Ovary (tissue), 10 donors: ENCODE measurements at places on chromosomes 16 and 17. TPM values are rescaled to one million over a fixed set of nuclear protein-coding genes. Genes with fewer than 3 reads are reported as not detected.

DNA sequence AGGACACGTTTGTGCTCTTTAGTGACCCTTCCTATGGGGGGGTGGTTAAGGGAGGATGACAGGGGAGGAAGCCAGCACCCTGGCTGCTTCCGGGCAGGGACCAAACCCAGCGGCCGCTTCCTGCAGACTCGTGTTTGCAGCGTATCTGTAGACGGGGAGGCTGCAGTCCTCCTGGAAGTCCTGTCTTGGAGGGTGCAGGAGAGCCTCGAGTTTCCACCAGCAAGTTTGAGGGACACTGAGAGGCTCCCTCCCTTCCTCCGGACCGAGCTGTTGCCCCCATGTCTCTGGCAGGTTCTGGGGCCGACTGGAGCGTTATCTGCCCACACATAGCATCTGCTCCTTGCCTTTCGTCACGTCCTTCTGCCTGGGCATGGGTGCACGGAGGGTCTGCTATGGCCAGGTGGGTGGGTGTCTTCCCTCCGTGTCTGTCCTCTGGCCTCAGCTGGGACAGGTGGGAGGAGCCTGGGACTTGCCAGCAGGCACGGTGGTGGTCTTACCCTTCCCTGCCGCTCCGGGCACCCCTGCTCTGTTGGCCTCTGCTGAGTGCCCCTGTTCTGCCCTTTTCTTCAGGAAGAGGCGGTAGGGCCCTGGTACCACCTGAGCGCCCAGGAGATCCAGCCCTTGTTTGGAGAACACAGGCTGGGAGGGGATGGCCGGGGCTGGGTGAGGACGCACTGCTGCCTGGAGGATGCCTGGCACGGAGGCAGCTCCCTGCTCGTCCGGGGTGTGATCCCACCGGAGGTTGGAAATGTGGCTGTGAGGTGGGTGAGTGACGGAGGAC is 8.8 kb downstream of the ENGASE start:
- H3K4me3 ChIP-seq, result no peak overlapping the region
- no peaks in the 10 kb centered on the region for H3K4me1 ChIP-seq
- no peaks in the 10 kb centered on the region for H3K36me3 ChIP-seq
- no peak overlapping the region for H3K27ac ChIP-seq

- H3K4me1 ChIP-seq, result no peaks in the 10 kb centered on the region
- H3K27me3 ChIP-seq, result no peaks in the 10 kb centered on the region
- no peak overlapping the region for H3K27ac ChIP-seq
These were observed 189.1 kb downstream of the SALL1 start for GRCh38 chr16:50961952-50962351.

GRCh38 chr17:13862346-13862745 is 207.0 kb upstream of the COX10 start:
- H3K4me1 ChIP-seq, result no peaks in the 10 kb centered on the region
- H3K36me3 ChIP-seq, result no peaks in the 10 kb centered on the region
- no peaks in the 10 kb centered on the region for H3K27me3 ChIP-seq
- no peak overlapping the region for H3K27ac ChIP-seq

DNA sequence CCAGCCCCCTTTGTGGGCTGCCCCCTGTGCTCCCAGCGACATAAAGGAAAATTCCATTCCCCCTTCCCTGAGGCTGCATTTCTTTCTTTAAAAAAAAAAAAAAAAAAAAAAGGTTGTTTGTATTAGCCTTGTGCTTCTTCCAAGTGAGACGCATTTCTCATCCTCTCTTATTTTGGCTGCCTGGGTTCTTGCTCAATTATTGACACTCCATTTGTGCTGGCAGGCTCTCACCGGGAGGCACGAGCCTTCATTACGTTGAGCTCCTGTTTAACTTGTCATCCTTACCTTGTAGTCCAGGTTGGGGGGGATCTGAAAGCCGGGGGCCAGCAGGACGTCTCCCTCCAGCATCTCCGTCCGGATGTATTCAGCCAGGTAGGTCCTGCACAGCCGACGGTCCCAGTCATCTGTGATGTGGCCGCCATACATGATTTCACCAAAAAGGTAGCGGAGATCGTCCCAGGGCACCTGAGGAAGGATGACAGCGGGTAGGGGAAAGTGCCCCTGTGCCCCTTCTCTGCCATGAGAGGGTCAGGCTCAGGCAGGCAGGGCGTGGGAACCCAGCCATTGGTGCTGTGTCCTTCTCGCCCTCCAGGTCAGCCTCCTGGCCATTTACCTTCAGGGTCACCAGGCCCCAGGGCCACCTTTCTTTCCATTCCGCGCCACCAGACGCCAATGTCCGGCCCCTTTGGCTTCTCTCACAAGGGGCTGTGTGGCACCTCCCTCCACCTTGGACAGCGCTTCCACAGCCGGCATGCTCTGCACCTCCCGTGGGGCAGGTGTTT is 50.6 kb downstream of the PGS1 start:
- no peaks in the 10 kb centered on the region for H3K36me3 ChIP-seq
- H3K4me3 ChIP-seq, result no peak overlapping the region
- H3K4me1 ChIP-seq, result no peaks in the 10 kb centered on the region
- DNase-seq, result no peak

The SPN gene
- total RNA-seq, result 0.60 TPM
